ENCODE measurements at places on chromosomes 3 and 15. TPM values are rescaled to one million over a fixed set of nuclear protein-coding genes. Genes with fewer than 3 reads are reported as not detected.

Gene ATP13A5
- not detected for total RNA-seq

Gene GLT8D1
- 46.3 TPM for total RNA-seq

Gene UBAP1L
- 4.7 TPM for total RNA-seq

Gene CPLX3
- 0.35 TPM for total RNA-seq

Gene COL6A6
- total RNA-seq, result not detected

Gene LSM3
- total RNA-seq, result 18.9 TPM

Gene ISL2
- total RNA-seq, result 3.2 TPM

Gene A4GNT
- not detected for total RNA-seq

Gene MASP1
- total RNA-seq, result not detected

- no peak for DNase-seq
Observed at GRCh38 chr15:23529891-23530290, 35.6 kb upstream of the MKRN3 start.

DNA sequence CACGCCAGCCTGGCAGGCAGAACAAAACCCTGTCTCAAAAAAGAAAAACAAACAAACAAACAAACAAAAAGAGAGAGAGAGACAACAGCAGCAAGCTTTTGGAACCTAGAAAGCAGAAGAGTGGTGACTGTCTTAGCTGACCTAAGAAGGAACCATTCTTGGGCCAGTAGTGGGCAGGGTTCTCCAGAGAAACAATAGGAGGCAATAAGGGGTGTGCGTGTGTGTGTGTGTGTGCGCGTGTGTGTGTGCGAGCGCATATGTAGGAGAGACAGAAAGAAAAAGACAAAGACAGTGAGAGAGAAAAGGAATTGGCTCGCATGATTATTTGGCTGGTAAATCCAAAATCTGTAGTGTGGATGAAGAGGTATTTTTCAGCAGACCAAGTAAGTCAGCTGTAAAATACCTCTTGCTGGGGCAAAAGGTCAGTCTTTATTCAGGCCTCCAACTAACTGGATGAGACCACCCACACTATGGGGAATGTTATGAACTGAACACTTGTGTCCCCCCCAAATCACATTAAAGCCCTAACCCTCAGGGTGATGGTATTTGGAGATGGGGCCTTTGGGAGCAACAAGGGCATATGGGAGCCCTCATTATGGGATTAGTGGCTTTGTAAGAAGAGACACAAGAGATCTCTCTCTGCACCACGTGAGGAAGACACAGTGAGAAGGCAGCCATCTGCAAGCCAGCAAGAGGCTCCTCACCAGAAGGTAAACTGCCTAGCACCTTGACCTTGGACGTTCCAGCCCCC lies 15.1 kb upstream of the BLM start:
- DNase-seq, result no peak

GRCh38 chr3:184887574-184887973 lies 75.6 kb downstream of the VPS8 start:
- DNase-seq, result no peak

GRCh38 chr15:95044745-95045417 lies 813.5 kb downstream of the MCTP2 start:
- DNase-seq, result no peak

DNA sequence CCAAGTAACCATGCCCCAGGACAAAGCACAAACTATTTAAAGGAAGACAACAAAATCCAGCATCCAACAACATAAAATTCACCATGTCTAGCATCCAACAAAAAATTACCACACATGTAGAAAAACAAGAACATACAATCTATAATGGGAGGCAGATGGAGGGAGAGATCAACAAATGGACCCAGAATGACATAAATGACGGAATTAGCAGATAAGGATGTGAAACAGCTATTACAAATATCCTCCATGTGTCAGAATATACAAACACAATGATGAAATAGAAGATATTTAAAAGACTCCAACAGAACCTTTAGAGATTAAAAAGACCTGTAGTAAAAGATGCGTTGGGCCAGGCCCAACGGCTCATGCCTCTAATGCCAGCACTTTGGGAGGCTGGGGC lies 10.8 kb downstream of the LYSMD4 start:
- no peak for DNase-seq

DNA sequence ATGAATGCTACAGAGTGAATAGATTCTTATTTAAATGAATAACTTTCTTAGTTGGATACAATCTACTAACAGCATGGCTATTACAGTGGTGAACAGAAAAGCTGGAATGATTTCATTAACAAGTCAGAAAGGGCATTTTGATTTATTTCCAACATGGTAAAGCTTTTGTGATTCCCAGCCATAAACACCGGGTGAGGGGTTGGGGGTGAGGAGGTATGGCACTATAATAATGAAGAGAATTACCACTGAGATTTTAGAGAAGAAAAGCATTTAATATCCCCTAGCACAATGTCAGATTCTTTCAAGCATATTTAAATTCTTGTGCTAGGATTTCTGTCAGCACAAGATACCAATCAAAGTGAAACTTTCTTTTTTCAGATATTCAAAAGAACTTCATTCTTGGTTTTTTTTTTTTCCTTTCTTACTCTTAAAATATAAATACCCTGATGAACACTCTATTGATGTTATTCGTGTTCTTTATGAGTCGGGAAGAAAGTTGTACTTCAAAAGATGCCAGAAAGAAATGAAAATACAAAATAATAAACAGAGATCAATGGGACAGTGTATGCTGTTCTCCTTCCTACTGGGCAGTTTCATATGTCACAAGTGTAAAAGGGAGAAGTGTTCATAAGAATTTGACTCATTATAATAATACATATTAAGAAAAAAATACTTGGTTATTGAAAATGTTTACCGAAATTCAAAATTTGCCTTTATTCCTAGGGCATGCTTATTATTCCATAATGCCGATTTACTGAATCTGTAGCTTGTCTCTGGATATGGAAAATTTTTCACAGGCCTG lies 522.8 kb downstream of the CADM2 start:
- DNase-seq, result no peak

DNA sequence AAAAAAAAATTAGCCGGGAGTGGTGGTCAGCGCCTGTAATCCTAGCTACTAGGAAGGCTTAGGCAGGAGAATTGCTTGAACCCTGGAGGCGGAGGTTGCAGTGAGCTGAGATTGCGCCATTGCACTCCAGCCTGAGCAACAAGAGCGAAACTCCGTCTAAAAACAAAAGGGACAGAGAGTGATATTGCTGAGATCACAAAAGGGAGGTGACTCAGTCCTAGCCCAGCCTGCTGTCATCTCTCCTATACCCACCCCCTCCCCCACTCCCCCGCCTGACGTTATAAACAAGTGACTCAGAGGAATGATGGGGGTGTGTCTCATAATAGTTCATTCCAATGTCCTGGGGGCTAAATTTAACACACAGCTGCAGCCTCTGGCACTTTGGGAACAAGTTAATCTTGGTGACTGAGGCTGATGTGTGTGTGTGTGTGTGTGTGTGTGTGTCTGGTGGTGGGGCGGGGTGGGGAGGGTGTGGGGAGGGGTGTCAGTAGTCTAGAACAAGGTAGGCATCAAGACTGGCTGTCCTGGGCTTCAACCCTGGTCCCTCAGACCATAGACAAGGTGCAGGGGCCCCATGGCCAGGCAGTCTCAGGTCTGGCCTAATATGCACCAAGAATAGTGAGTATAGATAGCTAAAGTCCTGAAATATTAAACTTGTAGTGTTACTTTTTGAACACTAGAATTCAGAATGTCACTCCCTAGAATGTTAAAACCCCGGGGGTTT lies 1.3 kb upstream of the KLHL40 start:
- peak; percentile 53 for DNase-seq

DNA sequence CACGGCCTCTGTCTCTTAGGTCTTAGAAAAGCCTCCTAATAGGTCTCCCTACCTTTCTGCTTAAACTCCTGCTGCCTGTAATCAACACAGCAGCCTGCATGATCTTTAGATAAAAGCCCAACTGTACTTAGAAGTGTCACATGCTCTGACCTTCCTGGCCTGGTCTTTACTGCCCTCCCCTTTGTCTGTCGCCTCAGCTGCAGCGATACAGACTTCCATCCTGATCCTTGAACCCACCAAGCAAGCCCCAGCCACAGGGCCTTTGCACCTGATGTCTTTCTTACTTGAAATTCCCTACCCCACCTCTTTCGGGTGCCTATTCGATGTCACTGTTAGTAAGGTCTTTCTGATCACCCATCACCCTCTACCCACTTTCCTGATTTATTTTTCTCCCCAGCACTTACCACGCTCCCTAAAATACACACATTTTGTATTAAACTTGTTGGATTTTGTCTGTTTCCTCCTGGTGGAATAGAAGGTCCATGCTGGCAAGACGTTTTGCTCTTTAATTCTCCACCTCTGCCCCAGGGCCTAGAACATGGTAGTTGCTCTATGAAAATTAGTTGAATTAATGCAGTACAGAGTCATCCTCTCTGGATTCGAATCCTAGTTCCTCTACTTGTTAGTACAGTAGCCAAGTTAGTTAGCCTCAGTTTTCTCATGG lies 51.1 kb downstream of the AQP9 start:
- no peak for DNase-seq

DNA sequence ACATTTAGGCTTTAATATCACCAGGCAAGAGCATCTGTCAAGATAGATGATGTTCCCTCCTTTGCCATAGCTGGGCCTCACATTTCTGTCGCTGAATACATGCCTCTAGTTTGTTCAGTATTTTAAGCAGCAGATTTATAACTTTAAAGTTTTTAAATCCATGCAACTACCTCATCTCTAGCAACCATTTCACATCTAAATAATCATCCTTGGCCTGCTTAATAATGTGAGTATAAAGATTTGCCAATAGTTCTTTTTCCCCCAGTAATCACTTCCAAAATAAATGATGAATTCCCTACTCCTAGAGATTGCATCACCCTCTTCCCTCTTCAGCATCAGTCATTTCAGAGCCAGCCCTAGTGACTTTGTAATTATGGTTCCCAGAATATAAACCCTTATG lies 36.2 kb upstream of the FILIP1L start:
- DNase-seq, result no peak

DNA sequence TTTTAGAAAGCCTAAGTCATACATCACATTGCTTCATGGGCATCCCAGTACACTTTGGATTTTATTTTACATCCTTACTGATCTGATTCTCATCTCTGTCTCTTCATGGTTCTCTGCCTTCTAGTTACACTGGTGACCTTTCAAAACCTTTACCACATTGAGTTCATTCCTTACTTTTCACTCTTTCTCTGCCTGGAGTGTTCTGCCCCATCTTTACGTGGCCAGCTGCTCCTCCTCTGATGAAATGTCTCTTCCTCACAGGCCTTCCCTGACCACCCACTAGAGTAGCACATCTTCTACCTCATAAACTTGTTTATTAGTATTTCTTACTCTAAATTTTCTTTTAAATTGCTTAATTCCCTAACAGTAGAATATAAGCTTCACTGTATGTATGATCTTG lies 17.7 kb downstream of the CTNNB1 start:
- no peak for DNase-seq

- no peak for DNase-seq
Observed at GRCh38 chr3:114404590-114404989, 110.8 kb downstream of the TIGIT start.

DNA sequence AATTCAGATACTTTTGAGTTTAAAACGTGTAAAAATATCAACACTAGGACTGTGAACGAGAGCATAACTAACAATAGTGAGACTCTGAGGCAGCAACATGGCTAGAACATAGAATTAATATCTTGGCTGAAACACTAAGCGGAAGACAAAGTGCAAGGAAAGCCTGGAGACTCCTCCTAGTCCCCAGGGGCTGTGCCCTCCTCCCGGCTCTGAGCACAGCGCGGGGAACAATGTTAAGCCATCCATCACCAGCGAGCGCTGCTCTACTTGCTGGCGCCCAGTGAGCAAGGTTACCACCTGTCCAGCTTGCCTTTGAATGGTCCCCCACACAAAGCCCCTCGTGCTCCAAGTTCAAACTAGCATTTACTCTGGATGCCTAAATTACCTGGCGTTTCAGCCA lies 436.9 kb downstream of the FOXP1 start:
- no peak for DNase-seq

DNA sequence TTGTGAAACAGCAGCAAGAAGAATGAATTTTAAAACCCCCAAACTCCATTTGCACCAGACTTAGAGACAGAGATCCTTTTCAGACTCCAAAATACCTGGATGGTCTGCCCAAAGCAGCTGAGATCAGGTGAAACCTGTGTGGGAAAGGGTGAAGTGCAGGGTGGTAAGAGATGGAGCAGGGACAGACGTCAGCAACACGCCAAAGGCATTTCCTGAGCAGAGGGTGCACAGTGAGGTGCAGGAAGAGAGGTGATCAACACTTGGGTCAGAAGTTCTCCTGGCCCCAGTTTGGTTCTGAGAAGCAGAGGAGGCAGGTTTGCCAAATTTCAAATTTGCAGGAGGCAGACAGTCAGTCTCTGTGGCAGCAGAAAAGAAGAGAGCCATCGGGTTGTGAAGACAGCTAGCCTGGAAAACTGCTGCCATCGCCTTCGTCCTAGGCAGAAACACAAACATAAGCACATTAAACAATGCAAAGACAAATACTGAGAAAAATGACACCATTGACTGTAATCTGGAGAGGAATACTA lies 9.8 kb downstream of the CCR4 start:
- peak; percentile 52 for DNase-seq

DNA sequence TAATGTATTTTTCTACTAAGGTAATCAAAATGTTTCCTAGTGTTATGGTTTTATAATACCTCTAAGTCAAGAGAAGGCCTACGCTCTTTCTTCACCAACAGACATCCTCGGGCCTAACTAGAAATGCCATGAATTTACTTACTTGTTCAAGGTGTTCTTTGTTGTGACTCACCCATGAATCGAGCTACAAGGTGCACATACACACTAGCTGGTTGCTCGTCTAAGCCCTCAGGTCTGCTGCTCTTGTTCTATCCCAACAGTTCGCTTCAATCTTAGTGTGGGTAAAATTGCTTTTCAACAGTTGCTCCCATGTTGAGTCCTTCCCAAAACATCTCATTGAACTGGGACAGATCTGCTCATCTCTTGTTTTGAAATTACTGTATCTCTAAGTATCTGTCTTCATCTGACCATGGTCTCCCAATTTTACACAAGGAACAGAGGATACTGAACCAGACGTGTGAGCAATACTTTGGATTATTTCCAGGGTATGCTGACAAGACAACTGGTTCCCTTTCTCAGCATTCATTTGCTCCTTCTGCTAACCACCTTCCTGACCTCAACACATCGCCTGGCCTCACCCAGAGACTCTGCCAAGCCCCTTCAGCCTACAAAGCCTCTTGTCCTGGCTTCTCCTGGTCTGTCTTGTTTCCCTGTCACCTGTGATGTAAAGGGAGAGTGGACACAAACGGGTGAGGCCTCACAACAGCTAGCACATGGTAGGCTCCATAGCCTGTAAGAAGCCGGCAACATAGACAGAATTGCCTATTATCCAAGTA lies 84.2 kb downstream of the NEDD4 start:
- DNase-seq, result no peak

- DNase-seq, result no peak
Observed at GRCh38 chr3:61812517-61812916, 251.1 kb downstream of the PTPRG start.

GRCh38 chr3:64388886-64389285 lies 163.6 kb upstream of the PRICKLE2 start:
- DNase-seq, result no peak
